ENCODE measurements at places on chromosomes 7 and 10.

- DNase-seq: no peak
Observed at GRCh38 chr7:156374335-156374734, 266.2 kb upstream of the RNF32 start.

GRCh38 chr10:117884093-117884492, 162.6 kb downstream of the RAB11FIP2 start:
- no peak for DNase-seq

- no peak for DNase-seq
Observed at GRCh38 chr10:35413985-35414861, 77.9 kb downstream of the CCNY start.

- DNase-seq: no peak
Observed at GRCh38 chr7:19964246-19964645, 190.8 kb upstream of the TMEM196 start.

DNA sequence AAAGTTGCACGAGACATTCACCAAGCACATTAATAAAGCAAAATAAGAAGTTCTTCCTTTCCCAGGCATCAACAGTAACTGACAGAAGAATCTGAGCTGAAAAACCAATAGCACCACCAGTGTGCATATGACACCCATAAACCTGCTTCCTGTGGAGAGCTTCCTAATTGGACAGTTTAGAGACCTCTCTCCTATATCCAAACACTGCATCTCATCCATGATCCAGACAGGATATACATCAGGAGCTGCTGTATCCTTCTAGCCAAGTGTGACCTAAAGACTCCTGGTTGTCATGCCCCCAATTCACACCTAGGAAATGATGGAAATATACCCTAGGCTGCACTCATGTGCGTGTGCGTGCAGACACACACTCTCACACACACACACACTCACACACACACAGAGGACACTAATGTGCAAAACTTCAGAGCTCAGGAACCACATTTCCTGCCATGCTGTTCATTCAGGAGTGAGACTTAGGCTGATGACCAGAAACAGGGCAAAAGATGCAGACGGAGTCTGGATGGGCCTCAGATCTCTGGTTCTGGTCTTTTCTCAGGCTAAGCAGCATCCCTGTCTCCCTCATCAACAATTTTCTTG, 58.0 kb downstream of the MAP3K8 start:
- DNase-seq: no peak

GRCh38 chr10:28798428-28798955, 121.2 kb downstream of the BAMBI start:
- DNase-seq: no peak

- no peak for DNase-seq
Observed at GRCh38 chr10:133071733-133072132, 16.0 kb upstream of the ADGRA1 start.

DNA sequence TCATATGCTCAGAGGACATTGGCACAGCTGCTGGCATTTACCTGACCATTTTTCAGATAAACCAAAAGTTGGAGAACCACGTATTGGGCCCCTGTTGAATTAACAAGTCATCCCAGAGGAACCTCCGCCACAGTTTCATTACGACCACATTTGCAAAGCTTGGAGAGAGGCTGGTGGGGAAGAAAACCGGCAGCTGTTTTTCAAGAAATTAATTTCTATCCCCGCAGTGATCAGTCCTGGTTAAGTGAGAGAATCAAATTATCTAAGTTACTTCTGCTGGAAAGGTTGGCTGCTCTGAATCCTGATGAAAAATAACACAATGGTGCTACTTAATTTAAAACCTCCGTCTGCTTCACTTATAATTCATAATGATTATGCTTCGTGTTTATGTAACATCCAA, 737.1 kb upstream of the AUTS2 start:
- no peak for DNase-seq

DNA sequence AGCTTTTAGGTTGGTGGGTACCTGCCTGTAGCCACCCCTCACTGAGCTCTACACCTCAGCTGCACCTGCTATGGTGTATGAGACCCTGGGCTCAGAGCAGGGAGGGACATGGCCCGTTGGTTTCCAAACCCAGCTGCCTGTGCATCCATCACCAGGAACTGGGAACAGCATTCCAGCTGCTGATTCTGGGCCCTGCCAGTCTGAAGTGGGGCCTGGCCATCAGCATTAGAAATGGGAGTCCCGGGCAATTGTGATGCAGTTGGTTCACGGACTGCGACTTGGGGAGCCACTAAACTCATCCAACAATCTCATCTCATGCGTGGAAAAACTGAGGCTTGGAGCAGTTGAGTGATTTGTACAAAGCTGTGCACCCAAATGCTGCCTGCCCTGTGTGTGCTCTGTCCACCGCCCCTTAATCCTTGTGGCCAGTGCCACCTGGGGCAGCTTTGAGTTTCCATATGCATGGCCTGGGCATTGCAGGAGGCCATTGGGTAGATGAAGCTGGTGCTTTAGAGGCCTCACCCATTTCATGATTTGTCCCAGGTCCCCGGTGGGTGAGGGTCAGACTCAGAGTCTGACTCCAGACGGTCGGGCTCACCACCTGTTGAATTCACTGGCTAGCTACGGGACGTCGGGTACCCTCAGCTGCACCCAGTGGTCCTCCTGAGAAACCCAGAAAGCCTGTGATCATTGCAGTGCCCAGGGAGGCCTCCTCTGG, 109.0 kb upstream of the SHH start:
- no peak for DNase-seq

GRCh38 chr7:46972205-46972604, 609.7 kb downstream of the TNS3 start:
- no peak for DNase-seq

- DNase-seq: no peak
Observed at GRCh38 chr10:58465629-58466028, 47.0 kb upstream of the BICC1 start.

- peak; percentile 76 for DNase-seq
Observed at GRCh38 chr10:111338805-111339204, 262.0 kb downstream of the ADRA2A start.

GRCh38 chr7:112358513-112358912, 91.7 kb upstream of the IFRD1 start:
- no peak for DNase-seq

- no peak for DNase-seq
Observed at GRCh38 chr10:75730847-75731246, 299.4 kb downstream of the LRMDA start.

- peak; percentile 48 for DNase-seq
Observed at GRCh38 chr10:13831711-13832141, 245.0 kb downstream of the PRPF18 start.

GRCh38 chr7:100604028-100604975, 2.1 kb downstream of the PCOLCE start:
- no peak for DNase-seq

- DNase-seq: no peak
Observed at GRCh38 chr7:28647076-28647421, 234.7 kb downstream of the CREB5 start.

Measured in GM12864 (cell line).